Caco-2 (cell line): ENCODE measurements at places on chromosomes 4 and X.

DNA sequence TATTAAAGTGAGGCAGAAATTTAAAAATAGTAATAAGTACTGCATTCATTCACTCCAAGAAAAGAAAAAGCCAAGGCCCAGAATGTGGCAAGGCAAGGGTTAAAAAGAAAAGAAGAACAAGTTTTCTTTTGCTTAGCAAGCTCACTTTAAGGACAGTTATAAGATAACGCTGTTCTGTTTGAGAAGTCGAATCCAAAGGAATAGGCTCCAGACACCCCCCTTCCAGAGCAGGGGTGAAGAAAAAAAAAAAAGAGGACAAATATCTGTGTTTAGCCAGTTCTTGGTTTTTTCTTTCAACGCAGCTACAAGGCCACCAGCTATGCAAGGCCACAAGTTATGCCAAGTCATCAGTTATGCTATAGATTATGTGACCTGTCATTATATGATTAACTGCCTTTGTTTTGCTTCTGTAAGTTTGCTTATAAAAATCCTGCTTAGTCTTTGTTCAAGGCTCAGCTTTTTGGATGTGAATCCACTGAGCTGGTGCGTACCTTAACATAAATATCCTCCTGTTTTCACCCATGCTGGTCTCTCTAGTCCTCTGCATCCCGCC lies 1.4 kb downstream of the GRK4 start:
- DNase-seq: no peak

GRCh38 chr4:27318740-27319139 lies 458.1 kb downstream of the STIM2 start:
- peak; percentile 56 for DNase-seq

DNA sequence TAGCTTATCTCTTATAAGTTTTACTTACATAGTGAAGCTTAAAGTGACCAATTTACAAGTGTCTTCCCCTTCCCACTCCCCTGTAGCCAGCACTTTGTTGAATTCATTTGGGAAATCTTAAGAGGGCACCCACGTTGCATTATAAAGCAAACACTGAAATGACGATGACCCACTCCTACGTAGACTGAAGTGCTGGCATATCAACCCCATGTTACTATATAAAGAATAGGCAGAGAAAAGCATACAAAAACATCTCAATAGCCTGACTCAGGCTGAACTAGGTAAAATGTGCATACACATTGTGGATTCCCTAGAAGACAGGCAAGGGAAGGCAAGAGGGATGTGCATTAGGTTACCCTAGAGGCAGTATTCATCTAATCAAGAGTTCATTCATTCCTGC lies 313.4 kb downstream of the TENM3 start:
- no peak for DNase-seq

DNA sequence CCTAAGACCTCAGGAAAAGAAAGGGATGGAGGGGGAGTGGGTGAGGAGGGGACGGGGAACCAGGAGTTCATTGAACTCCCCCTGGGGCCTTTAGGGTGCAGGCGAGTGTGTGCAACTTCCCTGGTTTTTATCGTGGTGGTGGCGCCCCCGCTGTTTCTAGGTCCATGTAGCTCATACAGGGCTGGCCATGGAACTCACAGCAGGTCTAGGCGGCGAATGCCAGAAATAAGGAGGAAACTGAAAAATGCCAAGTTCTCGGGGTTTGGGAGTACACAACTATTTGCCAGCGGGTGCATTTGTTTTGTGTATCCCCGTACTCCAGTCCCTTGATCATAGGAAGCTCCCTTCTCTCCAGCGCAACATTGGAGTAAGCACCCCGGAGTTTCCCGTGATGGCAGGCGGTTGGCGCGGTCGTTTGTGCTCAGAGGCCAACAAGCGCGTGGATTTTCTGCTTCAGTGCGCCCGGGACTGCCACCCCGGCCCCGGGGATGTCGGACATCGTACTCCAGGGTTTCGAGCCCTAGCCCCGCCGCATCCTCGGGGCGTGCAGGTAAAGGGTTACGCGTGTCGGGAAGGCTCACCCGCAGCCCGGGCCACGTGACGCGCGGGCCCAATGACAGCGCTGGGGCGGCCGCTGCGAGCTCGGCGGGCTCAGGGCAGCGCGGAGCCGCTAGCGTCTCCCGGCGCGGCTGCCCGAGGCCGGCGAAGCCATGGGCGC lies 208.9 kb downstream of the NWD2 start:
- peak; percentile 77 for DNase-seq

DNA sequence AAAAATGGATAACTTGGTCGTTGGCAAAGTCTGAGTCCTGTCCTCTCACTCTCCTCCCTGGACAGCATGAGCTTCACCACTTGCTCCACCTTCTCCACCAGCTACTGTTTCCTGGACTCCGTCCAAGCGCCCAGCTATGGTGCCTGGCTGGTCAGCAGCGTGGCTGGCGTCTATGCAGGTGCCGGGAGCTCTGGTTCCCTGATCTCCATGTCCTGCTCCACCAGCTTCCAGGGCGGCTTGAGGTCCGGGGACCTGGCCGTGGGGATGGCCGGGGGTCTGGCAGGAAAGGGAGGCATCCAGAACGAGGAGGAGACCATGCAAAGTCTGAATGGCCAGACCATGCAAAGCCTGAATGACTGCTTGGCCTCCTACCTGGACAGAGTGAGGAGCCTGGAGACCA lies 100.8 kb downstream of the NCAPG start:
- DNase-seq: no peak

- DNase-seq: no peak
Measured at GRCh38 chrX:11543249-11543648, 122.5 kb downstream of the ARHGAP6 start.

DNA sequence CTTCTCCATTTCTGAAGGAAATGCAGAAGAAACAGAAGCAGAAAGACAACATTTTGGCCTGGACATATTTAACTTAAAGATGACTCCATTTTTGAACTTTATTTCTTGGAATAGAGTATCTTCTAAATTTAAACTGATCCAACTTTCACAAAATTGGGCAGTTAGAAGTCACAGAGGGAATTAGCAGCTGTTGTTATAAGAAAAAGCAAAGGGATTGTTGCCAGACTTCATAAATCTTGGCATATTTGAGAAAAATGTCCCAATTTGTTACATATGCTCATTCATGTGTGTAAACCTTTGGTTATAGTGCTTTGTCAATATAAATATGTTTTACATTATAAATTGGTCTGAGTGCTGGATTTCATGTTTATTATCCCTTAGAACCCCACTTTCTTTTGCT lies 3.4 kb downstream of the GLUD2 start:
- no peak for DNase-seq

GRCh38 chr4:76377911-76378310 lies 43.0 kb downstream of the CCDC158 start:
- peak; percentile 70 for DNase-seq

DNA sequence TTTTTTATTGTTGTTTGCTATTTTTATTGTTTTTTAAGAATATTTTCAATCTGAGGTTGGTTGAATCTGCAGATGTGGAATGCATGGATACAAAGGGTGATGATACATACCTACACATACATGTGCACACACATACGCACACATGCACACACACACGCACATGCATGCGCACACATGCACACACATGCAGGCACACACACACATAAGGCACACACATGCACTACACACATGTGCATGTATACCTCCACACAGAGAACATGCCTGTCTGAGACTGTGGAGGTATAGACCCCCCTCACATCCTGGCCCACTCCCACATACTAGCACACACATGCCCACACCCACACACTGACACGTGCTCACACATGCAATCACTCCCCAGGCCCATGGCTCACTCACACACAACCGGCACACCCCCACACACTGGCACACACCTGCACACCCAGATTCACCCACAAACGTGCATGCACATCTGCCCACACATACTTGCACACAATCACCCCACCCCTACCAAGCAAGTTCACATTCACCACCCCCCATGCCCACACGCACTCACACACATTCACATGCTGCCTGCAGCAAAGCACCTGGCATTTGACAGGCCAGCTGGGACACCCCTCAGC lies 97.6 kb upstream of the AFAP1 start:
- DNase-seq: no peak

GRCh38 chrX:120647127-120647526 lies 17.3 kb upstream of the C1GALT1C1 start:
- no peak for DNase-seq

DNA sequence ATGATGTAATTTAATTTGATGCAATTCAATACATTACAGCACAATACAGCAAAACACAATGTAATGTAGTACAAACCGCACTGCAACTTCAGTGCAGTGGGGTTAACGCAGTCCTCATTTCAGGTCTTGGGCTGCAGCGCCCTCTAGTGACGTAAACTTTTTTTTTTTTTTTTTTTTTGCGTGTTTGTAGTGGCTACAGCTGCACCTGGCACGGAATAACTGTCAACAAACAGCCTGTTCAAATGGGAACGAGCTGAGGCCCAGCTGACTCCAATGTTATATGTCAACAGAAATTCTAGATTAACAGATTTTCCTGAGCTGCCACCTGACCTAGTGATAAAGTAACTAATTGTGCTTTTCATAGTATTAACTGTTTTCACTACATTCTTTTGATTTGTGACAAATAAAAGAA lies 33.5 kb upstream of the RASSF6 start:
- no peak for DNase-seq

GRCh38 chr4:181982437-181982836 lies 260.8 kb upstream of the TENM3 start:
- DNase-seq: no peak

DNA sequence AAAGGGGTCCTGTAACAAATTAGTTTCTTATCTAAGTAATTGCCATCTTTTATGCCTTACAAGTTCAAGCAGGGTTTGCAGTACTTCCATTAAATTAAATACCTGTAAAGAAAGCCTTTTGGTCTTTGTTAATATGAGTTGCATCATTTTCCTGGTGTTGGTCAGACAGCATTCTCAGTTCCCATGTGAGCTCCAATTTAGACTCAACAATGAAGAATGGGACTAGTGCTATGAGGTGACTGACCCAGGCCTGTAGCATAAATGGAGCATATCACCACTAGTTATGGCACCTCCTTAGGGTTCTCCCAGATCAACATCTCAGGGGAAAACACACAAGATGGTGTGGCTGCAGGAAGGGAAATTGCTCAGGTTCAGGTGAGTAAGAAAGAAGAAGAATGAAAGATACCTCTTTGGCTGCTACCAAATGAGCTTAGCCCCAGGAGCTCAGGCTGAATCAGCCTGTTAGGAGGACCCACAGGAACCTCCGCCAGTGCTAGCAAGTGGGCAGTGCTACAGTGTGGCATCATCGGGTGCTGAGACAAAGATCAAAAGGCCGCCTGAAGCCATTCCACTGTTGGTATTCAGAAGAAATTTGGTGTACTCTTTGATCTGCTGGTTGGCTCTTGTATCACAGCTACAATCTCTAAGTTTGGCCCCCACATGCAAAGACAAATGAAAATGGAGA lies 1.8 kb downstream of the TTC29 start:
- DNase-seq: peak; percentile 1

- no peak for DNase-seq
Measured at GRCh38 chrX:45126158-45126557, 74.5 kb downstream of the DIPK2B start.

DNA sequence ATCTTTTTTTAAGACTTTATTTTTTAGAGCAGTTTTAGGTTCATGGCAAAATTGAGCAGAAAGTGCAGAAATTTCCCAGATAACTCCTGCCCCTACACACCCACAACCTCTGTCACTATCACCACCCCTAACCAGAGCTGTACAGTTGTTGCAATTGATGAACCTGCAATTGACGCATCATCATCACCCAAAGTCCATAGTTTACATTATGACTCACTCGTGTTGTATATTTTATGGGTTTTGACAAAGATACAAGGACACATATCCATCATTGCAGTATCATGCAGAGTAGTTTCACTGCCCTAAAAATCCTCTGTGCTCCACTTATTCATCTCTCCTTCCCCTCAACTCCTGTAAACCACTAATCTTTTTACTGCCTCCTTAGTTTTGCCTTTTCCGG lies 34.5 kb upstream of the WAS start:
- no peak for DNase-seq

DNA sequence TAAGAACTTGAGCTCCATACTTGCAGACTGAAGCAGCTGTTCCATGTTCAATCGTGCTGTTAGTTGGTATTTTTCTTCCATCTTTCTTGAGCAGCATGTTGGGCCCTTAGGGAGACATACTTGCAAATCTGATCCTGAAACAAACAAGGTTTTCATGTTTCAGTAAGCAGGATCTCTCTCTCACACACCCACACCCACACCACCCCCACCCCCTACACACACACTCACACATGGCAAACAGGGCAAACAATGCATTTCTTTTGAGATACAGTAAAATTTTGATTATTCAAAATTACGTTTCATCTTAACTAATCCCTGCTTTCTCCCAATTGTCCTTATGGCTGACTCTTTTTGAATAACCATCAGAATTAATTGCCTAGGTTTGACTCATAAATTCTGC lies 32.3 kb downstream of the GPC3 start:
- no peak for DNase-seq

- no peak for DNase-seq
Measured at GRCh38 chr4:158236304-158237030, 26.2 kb downstream of the TMEM144 start.

GRCh38 chrX:16060252-16060651 lies 63.1 kb upstream of the GRPR start:
- DNase-seq: no peak

DNA sequence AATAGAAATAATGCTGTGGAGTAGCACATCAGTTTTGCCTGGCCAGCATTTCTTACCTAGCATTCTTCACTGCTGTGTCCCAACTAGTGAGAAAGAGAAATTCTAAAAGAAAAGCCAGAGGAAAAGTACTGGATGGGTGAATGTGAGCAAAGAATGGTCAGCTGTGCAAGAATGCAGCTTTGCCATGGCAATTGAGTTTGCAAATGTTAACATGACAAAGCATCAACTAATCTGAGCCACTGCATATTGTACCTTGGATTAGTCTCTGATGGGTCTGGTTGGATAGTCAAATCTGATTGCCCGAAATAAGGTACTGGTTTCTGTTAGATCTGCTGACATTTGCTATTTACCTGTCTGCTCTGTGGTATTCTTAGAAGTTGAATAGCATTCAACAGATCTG lies 38.7 kb downstream of the ADD1 start:
- DNase-seq: no peak

DNA sequence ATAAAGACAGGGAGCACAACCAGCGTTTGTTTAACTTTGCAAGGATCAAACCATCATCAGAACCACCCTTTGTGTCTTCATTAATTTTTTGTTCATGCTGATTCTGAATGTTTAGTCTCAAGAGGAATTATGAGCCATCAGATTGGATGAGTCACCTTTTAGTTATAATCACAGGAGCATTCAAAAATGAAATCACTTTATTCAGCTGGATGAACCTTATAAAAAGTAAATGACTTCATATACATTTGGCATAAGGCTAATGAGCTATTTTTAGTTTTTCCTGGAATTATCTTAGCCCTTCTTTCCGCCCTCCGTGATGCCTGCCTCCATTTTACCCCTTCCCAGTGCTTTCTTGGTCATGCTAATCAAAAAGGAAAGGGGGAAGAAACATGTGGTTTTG lies 103.6 kb downstream of the SORBS2 start:
- no peak for DNase-seq

DNA sequence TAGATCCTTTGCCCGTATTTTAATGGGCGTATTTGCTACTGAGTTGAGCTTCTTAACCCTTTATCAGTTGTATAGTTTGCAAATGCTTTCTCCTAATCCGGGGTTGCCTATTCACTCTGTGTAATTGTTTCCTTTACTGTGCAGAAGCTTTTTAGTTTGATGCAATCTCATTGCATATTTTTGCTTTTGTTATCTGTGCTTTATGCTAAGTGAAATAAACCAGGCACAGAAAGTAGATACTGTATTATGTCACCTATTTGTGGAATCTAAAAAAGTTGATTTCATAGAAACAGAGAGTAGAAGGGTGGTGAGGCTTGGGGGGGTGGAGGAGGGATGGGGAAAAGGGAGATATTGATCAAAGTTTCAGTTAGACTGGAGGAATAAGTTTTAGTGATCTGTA lies 17.7 kb downstream of the OGT start:
- no peak for DNase-seq

GRCh38 chr4:38233727-38234480 lies 273.7 kb downstream of the PTTG2 start:
- DNase-seq: no peak
